ENCODE measurements at places on chromosomes 2 and 18. TPM values are rescaled to one million over a fixed set of nuclear protein-coding genes. Genes with fewer than 3 reads are reported as not detected.
A peak's percentile ranks its signal among the peaks of the same experiment; 100 is the strongest.

DNA sequence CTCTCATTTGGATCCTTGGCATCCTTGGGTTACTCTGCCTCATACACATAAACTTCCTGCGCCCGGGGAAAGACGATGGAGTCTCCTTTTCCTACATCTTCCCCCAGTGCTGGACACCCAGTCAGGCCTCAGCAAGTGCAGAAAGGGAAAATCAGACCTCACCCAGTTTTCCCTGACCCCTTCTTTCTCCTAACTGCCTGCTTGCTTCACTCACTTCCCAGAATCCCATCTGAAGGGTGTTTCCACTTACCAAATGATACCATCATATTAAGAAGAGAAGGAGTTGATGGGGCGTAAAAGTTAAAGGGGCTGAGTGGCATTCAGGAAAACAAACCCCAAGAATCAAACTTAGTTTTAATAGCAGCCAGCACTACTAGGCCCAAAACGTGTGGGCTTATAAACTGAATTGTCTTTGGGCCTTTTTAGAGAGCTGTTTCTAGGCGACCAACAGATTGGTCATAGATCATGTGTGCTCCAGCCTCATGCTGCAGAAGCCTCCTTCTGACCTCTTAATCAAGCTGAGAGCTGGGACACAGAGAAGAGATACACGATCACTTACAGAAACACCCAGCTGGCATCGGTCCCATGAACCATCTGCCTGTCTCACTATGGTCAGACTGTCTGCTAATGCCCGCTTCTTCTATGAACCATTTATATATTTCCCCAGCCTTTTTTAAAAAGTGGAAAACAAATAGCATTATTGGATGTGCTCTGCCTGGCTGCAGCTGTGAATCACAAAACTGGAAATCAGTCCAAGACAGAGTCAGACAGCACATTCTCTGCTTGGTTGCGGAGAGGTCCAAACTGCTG lies 165.7 kb upstream of the SLC14A2 start:
- peak; percentile 72 for DNase-seq

Gene PLA2R1
- 11.3 TPM for total RNA-seq

Gene FER1L5
- 0.10 TPM for total RNA-seq

DNA sequence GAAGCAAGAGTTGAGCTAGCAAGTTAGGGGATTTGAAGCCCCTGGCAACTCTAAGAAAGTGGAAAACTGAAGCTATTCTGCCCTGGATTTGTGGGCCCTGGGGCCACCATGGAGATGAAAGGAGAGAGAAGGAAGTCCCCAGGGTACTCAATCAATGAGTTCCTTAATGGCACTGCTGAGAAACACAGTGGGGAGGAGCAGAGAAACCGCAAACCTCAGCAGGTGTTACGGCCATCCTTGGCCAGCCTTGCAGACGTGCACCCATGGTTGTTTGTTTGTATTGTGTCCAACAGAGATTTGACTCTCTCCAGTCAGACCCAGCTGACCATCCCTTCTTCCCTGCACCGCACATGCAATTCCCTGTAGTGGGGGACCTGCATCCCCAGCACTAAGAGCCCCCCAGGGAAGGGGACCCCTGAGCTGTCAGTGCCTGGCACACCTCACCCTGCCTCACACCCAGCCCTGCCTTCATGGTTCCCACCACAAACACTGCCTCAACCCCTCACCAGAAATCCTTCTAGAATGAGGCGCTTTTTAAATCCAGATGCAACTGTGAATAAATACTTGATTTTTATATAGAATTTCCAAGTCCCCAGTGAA lies 255.3 kb downstream of the SH3BP4 start:
- no peak for DNase-seq

DNA sequence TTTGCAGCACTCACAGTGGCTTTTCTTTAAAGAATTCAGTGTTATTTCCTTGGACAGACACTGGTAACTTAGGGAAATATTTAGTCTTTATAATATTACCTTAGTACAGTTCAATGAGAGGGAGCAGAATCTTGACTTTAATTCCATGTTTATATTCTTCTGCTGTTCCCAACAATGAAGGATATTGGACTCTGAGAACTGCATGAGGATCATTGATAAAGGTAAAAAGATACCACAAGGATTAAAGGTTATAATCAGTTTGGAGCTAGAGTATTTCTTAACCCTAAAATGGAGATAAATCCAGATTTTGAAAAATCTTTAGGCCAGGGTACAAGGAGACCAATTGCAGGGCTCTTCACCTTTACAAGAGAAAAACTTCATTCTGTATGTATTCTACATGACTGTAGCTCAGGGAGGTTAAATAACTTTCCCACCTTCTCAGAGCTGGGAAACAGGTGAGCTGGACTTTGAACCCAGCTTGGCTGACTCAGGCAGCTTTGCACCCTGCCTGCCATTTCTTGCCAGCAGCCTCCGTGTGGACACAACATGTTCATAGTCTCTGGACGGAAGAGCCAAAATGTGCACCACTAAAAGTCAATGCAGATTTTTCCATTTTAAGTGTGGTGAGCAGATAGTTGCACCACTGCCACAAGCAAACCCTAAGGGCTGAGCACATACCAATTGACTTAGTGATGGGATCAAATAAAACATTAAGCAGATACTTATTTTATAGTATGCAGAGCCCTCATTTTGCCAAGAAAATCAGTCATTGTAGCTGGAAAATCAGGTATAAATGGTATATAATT lies 26.7 kb downstream of the UPP2 start:
- DNase-seq, result no peak

Measured in skin of body (tissue), 3 donors.